Natural killer cell treated with Interleukin-12 subunit alpha and Interleukin-12 subunit beta and Interleukin-15 and Interleukin-18, amount 100 ng/mL, for 72 hours (primary cell): ENCODE measurements at places on chromosomes 12 and 14. TPM values are rescaled to one million over a fixed set of nuclear protein-coding genes. Genes with fewer than 3 reads are reported as not detected.

Gene CTSG
- not detected for total RNA-seq

Gene SIX6
- not detected for total RNA-seq

Gene BEGAIN
- not detected for total RNA-seq

Gene APOLD1
- 0.90 TPM for total RNA-seq

Gene PLCZ1
- total RNA-seq: not detected

Gene TOX4
- 92.0 TPM for total RNA-seq

Gene CELA1
- 0.31 TPM for total RNA-seq

Gene ZDHHC22
- total RNA-seq: not detected

Gene NINJ2
- 8.6 TPM for total RNA-seq
